ENCODE measurements at places on chromosomes 2 and 18.

- no peaks in the 10 kb centered on the region for H3K27me3 ChIP-seq
- no peak overlapping the region for H3K27ac ChIP-seq
- DNase-seq, result no peak
- no peaks in the 10 kb centered on the region for H3K36me3 ChIP-seq
- peak overlapping the region; percentile 63 for H3K4me3 ChIP-seq
- no peaks in the 10 kb centered on the region for H3K4me1 ChIP-seq
Measured at GRCh38 chr2:6879011-6879410, 1.4 kb downstream of the RSAD2 start.

DNA sequence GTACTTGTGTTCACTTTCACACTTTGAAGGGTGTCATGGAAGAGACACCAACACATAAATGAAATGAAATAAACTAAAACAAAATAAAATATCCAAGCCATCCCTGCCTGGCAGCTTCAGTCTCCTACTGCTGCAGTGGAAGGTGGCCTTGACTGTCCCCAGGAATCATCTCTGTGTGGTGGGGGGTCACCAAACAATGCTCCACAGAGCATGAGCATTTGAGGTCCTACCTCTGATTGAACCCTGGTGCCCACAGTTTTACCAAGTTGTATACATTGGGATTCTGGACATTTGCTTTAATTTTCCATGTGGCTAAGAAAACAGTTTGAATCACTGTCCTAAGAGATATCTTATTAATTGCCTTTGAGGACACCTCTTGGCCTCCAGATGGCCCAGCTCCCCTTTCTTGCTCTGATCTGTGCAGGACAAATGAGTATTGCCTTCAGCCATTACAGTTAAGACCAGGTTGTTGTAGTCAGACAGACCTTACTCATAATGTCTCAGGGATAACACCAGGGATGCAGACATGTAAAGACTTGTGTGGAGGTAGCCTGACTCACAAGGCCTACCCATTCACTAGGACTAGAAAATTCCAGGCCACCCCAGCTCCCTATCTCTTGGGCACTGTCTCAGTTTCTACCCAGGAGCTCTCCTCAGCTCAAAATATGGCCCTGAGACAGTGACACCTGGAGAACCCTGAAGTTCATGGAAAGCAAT lies 195.0 kb downstream of the MYCN start:
- H3K4me1 ChIP-seq, result no peaks in the 10 kb centered on the region
- no peak for DNase-seq

- no peaks in the 10 kb centered on the region for H3K4me1 ChIP-seq
- no peak for DNase-seq
- no peak overlapping the region for H3K4me3 ChIP-seq
- H3K27me3 ChIP-seq, result no peaks in the 10 kb centered on the region
- H3K36me3 ChIP-seq, result peaks cover 8% of the 10 kb centered on the region
- no peak overlapping the region for H3K27ac ChIP-seq
Measured at GRCh38 chr2:39246382-39246980, 2.7 kb upstream of the CDKL4 start.

DNA sequence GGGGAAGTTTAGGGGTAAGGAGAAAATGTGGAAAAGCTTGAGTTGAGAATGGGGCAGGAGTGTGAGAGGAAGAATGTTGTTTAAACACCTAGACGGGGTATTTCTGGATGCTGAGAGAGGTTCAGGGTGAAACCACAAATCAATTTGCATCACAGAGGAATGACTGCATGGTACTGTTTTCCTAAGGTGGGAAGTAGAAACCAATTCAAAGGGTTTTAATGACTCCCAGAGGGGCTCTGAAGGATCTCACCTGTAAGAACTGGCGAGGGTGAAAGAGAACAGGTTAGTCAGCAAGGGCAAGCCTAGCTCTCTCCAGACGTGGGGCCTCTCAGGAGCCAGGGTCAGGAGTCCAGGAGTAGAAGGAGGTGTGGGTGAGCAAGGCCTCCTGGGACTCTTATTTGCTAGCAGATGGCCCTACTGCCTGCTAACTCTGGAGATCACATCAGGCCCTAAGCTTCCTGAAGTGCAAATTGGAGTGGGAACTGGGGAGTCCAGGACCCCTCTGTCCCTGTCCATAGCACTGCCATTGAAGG lies 133.0 kb upstream of the CELF4 start:
- H3K27ac ChIP-seq, result no peak overlapping the region
- H3K4me3 ChIP-seq, result no peak overlapping the region
- DNase-seq, result no peak
- no peaks in the 10 kb centered on the region for H3K4me1 ChIP-seq

DNA sequence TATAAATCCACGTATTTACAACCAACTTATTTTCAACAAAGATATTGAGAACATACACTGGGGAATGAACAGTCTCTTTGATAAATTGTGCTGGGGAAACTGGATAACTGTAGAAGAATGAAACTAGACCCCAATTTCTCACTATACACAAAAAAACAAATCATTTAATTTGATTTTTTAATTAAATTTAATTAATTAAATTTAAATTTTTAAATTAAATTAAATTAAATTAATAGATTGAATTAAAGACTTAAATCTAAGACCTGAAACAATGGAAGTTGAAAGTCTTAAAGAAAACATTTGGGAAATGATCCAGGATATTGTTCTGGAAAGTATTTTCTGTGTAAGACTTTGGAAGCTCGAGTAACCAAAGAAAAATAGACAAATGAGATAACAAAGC lies 301.4 kb downstream of the GALNT13 start:
- no peak for DNase-seq
- no peaks in the 10 kb centered on the region for H3K36me3 ChIP-seq

GRCh38 chr2:175439416-175439815 lies 257.9 kb upstream of the ATP5MC3 start:
- no peaks in the 10 kb centered on the region for H3K36me3 ChIP-seq
- no peak for DNase-seq
- H3K4me3 ChIP-seq, result no peak overlapping the region
- H3K4me1 ChIP-seq, result no peaks in the 10 kb centered on the region

- no peak overlapping the region for H3K27ac ChIP-seq
- H3K27me3 ChIP-seq, result no peaks in the 10 kb centered on the region
- no peak overlapping the region for H3K4me3 ChIP-seq
- no peaks in the 10 kb centered on the region for H3K36me3 ChIP-seq
Measured at GRCh38 chr2:6780765-6781274, 84.9 kb downstream of the CMPK2 start.

- no peak overlapping the region for H3K4me3 ChIP-seq
- DNase-seq, result no peak
- peak overlapping the region; percentile 49 for H3K27ac ChIP-seq
- H3K27me3 ChIP-seq, result no peaks in the 10 kb centered on the region
- H3K4me1 ChIP-seq, result no peaks in the 10 kb centered on the region
Measured at GRCh38 chr2:238644095-238645081, 203.5 kb upstream of the TWIST2 start.

- H3K4me1 ChIP-seq, result peaks cover 15% of the 10 kb centered on the region
- H3K27me3 ChIP-seq, result no peaks in the 10 kb centered on the region
- no peak for DNase-seq
- H3K4me3 ChIP-seq, result no peak overlapping the region
- no peak overlapping the region for H3K27ac ChIP-seq
Measured at GRCh38 chr2:42192010-42192373, 22.8 kb downstream of the EML4 start.

GRCh38 chr2:74867841-74868658 lies 34.1 kb downstream of the HK2 start:
- H3K4me1 ChIP-seq, result no peaks in the 10 kb centered on the region
- no peaks in the 10 kb centered on the region for H3K36me3 ChIP-seq
- peak overlapping the region; percentile 27 for H3K4me3 ChIP-seq
- H3K27me3 ChIP-seq, result no peaks in the 10 kb centered on the region
- no peak for DNase-seq
- H3K27ac ChIP-seq, result peak overlapping the region; percentile 85

- H3K4me3 ChIP-seq, result no peak overlapping the region
- no peak overlapping the region for H3K27ac ChIP-seq
- no peak for DNase-seq
- no peaks in the 10 kb centered on the region for H3K27me3 ChIP-seq
Measured at GRCh38 chr2:235458839-235459273, 35.0 kb upstream of the AGAP1 start.

GRCh38 chr18:25145731-25146511 lies 206.0 kb downstream of the ZNF521 start:
- no peak overlapping the region for H3K4me3 ChIP-seq
- H3K27ac ChIP-seq, result no peak overlapping the region
- DNase-seq, result no peak
- no peaks in the 10 kb centered on the region for H3K4me1 ChIP-seq

DNA sequence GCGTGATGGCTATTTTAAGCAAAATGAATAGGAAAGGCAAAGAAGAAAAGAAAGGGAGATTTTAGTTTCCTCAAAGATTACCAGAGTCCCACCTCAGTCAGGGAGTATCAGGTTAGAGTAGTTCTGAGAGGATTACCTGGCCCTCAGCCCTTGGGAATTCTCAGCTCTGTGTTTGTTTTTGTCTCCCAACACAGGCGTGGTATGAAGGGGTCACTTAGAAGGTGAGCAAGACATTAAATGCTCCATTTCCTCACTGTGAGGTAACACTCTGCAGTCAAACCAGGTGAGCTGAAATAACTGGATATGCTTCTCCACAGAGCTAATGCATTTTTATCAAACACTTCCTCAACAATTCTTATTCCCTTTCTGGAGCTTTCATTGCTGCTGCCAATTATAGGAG lies 232.2 kb downstream of the IKZF2 start:
- no peaks in the 10 kb centered on the region for H3K36me3 ChIP-seq
- no peaks in the 10 kb centered on the region for H3K4me1 ChIP-seq
- H3K4me3 ChIP-seq, result no peak overlapping the region
- H3K27me3 ChIP-seq, result no peaks in the 10 kb centered on the region

GRCh38 chr2:187549193-187549592 lies 5.0 kb downstream of the TFPI start:
- no peak overlapping the region for H3K4me3 ChIP-seq
- H3K4me1 ChIP-seq, result no peaks in the 10 kb centered on the region
- no peaks in the 10 kb centered on the region for H3K27me3 ChIP-seq
- H3K36me3 ChIP-seq, result no peaks in the 10 kb centered on the region
- no peak overlapping the region for H3K27ac ChIP-seq
- no peak for DNase-seq

DNA sequence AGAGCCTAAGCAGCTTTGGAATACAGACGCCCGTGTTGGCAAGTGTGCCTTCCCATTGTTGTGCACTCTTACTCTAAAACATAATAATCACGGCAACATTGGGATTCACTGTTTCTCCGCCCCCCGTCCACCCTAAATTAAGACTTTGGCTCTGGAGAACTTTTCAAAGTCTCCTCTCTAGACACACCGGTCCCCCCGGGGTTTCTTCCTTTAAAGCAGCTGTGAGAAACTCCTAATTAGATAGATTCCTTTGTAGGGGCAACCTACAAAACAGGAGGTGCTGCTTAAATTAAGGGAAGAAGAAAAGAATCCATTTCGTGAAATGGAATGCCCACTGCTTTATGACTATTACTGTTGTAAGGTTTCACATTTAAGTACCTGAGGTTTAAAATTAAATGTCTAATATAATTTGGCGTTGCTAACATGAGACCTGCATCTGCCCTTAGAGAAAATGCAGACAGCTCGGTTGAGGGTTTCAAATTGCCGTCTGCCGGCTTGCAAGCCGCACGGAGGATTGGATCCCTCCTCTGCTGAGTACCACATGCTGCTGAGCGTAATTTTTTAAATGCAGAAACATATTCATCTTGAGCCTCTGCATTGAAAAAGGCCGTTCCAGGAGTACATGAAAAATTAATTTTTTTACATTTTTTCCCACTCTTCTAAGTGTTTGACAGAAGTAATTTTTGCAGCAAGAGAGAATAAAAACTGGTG lies 233.3 kb downstream of the GBX2 start:
- peaks cover 6% of the 10 kb centered on the region for H3K36me3 ChIP-seq
- H3K27me3 ChIP-seq, result no peaks in the 10 kb centered on the region
- no peak overlapping the region for H3K4me3 ChIP-seq
- DNase-seq, result no peak
- no peak overlapping the region for H3K27ac ChIP-seq
- no peaks in the 10 kb centered on the region for H3K4me1 ChIP-seq

DNA sequence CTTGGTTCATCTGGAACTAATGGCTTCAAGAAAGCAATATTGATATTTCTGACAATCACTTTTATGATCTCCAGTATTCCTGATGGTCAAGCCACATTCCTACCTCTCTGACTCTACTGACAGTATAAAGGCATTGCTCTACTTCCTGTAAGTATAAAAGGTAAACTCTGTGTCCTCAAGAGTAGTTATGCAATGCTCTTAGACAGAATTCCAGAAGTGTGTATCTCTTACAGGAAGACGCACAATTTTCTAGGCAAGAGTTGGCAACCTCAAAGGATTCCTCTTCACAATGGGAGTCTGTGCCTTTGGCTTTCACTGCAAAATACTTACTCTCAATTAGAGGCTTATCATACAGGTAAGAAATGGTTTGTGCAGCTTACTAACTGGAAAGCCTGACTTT lies 100.1 kb downstream of the THADA start:
- H3K4me3 ChIP-seq, result no peak overlapping the region
- H3K27me3 ChIP-seq, result no peaks in the 10 kb centered on the region
- no peak for DNase-seq
- H3K36me3 ChIP-seq, result peaks cover 3% of the 10 kb centered on the region
- no peak overlapping the region for H3K27ac ChIP-seq
- H3K4me1 ChIP-seq, result no peaks in the 10 kb centered on the region

GRCh38 chr2:35415282-35415681 lies 940.3 kb upstream of the CRIM1 start:
- H3K27ac ChIP-seq, result no peak overlapping the region
- no peaks in the 10 kb centered on the region for H3K4me1 ChIP-seq
- no peak for DNase-seq
- no peaks in the 10 kb centered on the region for H3K36me3 ChIP-seq
- H3K4me3 ChIP-seq, result no peak overlapping the region

DNA sequence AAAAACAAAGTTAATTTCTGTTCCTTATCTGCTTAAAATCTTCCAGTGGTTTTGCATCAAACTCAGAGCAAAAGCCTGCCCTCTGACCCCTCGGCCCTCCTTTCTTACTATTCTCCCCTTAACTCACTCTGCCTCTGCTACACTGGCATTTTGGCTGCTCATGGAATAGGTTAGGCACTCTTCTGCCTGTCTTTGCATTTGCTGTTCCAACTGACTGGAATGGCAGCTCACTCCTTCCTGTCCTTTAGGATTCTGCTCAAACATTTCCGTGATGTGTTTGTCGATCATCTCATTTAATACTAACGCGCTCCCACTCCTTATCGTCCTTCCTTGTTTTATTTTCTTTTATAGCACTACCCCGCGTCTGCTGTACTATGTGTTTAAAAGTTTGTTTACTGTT lies 815 bp downstream of the CEBPZ start:
- H3K27me3 ChIP-seq, result no peaks in the 10 kb centered on the region
- no peak for DNase-seq
- peaks cover 13% of the 10 kb centered on the region for H3K36me3 ChIP-seq
- H3K4me1 ChIP-seq, result peaks cover 26% of the 10 kb centered on the region
- H3K27ac ChIP-seq, result peak overlapping the region; percentile 81

GRCh38 chr2:102033031-102033749 lies 41.4 kb downstream of the IL1R2 start:
- no peaks in the 10 kb centered on the region for H3K36me3 ChIP-seq
- no peaks in the 10 kb centered on the region for H3K4me1 ChIP-seq
- no peak overlapping the region for H3K4me3 ChIP-seq
- H3K27ac ChIP-seq, result peak overlapping the region; percentile 56

Measured in ascending aorta (tissue), 2 donors.